ENCODE measurements at places on chromosomes 7 and 10.

- DNase-seq: no peak
These were observed 182.8 kb upstream of the BMPER start for GRCh38 chr7:33722383-33723101.

DNA sequence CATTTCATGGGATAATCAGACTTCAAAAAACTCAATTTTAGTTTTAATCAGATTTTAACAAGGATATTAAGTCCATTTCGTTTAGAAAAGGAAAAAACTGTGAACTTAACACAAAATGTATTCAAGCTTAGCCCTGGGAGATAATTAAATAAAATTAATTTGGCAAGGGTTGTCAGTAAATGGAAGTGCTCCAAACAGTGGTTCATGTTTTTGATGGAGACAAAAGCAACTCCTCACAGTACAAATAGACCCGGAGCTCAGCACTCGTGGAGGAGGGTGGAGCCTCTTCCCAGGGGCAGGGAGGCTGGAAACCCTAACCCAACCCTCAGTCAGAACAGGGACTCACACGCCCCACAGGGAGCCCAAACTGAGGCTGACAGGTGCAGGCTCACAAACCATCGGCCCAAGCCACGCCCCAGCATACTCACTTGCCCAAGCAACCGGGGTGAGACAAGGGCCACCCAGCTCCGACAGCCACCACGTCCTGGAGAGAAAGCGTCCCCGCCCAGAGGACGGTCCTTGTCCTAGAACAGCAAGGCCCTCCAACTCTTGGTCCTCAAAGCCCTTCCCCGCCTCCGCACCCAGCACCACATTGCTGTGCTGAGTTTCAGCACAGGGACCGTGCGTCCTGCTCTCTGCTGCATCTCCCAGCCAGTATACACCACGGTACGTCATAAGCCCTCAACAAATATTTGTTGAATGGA lies 39.8 kb downstream of the MAD1L1 start:
- peak; percentile 73 for DNase-seq

- no peak for DNase-seq
These were observed 127.6 kb downstream of the WDR11 start for GRCh38 chr10:120978589-120979252.

- peak; percentile 75 for DNase-seq
These were observed 6.8 kb upstream of the ASB15 start for GRCh38 chr7:123594813-123595241.

DNA sequence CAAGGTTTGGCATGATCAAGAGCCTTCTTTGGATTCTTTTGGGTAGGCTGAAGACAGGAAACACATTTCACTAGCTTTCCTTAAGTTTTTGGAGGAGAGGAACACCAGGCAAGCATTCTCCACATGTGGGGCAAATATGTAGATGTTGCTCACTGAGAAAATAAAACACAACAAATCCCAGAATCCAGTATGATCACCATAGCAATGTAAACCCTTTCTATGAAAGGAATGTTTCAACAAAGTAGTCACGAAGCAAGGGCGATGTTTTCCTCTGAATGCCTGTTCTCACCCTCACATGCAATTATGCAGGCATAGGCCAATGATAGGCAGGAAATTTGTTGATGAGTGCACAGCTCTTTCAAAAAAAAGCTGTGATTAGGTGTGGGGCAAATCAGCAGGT lies 20.5 kb upstream of the CEP41 start:
- DNase-seq: no peak

DNA sequence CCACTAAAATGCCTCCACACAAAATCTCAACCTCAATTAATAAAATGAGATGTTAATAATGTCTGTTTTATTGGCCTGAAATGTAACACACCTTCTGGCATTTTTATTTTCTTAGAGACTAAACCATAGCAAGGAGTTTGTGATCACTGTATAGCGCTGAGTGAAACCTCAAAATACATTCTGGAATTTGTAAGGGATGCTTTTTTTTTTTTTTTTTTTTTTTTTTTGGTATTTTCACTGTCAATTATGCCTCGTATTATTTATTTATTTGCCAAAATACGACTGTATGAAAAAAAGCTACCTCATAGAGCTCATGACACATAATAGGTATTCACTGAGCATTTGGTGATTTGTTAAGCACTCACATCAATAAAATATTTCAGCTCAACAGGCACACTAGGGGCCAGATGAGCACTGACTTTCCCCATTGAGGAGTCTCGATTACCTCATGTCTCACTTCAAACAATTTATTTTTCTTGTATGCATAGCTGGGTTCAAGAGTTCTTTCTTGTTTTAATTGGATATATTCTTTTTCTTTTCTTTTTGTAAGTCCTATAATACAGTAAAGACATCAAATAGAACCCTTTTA lies 36.5 kb downstream of the SEMA3C start:
- no peak for DNase-seq

DNA sequence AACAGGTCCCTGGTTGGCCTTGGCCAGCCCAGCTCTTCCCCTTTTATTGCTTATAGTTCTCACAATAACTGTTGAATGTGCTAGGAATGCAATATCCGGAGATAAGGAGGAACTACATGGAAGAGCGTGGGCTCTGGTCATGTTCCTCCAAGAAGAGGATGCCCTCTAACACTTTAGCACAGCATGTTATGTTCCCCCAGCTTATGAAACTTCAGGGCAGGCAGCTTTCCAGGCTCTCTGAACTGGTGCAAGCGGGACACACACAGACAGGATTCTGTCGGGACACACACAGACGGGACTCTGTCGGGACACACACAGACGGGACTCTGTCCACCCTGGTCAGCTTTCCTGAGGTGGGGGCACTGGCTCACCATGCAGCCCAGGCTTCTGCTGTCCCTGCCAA lies 141.6 kb downstream of the PKD1L1 start:
- DNase-seq: no peak

GRCh38 chr10:97074256-97075145 lies 111.3 kb downstream of the SLIT1 start:
- DNase-seq: no peak

GRCh38 chr7:130882396-130882795 lies 148.4 kb upstream of the KLF14 start:
- DNase-seq: no peak

DNA sequence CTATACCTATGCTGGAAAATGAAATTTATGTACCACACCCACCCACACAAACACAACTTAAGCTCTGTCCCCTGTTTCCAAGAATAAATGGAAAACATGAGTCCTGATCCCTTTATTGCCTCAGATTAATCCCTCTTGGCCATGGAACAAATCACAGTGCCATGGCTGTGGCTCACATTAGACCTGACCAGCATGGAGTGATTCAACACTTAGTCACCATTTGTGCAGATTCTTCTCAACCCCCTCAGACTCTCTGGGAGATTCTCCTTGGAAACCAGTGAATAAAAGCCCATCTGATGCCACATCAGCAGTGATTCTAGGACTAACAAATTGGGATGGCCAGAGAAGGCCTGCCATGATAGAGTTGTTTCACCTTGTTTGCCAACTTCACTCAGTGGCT lies 204.4 kb upstream of the TMEM72 start:
- no peak for DNase-seq

GRCh38 chr7:134422638-134423037 lies 36.3 kb downstream of the AKR1B1 start:
- no peak for DNase-seq

- no peak for DNase-seq
These were observed 11.5 kb downstream of the STEAP1 start for GRCh38 chr7:90165724-90166123.

DNA sequence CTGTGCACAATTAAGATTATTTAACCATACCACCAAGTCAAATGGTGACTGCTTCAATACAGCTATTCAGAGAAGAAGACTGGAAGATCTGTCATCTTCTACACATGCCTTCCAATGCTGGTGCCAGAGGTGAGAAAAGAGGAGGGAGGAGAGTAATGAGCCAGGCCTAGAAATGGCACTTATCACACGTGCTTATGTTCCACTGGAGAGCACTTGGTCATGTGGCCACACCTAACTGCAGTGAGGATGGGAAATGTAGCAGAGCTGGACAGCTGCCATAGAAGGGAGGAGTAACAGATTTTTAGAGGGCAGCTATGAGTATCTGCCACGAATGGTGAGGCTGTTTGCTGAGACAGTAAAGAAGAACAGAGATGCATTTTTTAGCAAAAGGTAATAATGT lies 77.1 kb downstream of the MPLKIP start:
- DNase-seq: peak; percentile 85

GRCh38 chr7:85714043-85714578 lies 527.3 kb upstream of the SEMA3D start:
- DNase-seq: no peak

DNA sequence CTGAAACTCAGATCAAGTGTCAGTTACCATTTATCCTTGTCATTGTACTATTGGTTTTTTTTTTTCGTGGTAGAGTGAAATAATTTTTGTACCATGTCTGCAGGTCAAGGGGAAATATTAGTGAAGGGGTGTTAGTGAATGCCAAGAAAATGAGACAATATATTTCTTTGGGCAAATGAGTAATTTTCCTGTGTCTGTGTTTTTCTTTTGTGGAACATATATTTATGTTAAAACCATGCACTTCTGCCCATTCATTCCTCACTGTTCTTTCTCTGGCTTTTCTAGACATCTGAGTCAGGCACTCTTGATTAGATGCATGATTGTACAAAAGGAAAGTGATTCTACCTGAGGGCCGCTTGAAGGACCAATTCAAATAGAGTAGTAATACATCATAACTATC lies 161.6 kb downstream of the BICC1 start:
- DNase-seq: no peak

- DNase-seq: no peak
These were observed 37.8 kb downstream of the PTPRN2 start for GRCh38 chr7:158549616-158550393.

DNA sequence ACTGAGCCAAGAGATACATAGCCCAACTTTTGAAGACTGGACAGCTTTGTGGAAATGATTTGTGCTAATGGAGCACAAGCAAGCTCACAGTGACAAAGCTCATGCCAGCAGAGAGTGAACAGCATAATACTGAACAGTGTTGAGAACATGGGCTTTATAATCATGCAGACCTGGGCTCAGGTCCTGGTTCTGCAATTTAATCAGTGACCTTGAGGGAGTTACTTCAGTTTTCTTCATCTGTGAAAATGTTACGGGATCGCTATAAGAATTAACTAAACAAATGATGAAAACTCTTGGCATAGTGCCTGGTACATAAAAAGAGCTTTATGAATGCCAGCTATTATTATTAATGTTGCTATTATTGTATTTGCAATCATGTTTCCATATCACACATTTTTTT lies 690.5 kb upstream of the LRRN3 start:
- DNase-seq: no peak

GRCh38 chr7:38870147-38870546 lies 38.8 kb downstream of the VPS41 start:
- no peak for DNase-seq

DNA sequence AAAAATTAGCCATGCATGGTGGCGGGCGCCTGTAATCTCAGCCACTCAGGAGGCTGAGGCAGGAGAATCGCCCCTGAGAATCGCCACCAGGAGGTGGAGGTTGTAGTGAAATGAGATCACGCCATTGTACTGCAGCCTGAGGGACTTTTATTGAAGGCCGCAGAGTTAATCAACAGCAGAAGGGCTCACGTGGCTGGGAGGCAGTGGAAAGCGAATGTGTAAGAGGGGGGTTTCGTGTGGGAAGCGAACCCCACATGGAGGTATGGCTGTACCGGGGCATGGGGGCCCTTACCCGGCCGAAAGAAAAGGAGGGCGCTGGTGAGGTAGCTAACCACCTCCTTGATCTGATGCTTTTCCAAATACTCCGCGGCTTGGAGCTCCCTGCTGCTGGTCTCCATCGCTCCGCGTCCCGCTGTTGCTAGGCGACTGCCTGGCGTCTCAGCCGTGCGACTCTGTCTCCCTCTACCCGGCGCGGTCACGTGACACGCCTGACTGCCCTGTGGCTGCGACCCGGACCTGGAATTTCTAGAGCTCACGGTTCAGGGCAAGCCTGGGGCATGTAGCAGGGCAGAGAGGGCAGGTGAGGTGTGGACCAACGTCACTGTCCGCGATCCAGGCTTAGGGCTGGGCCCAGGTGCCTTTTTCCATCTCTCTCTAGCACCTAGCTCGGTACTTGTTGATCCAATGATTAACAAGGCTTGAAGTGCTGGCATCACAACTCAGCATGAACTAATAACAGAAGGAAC lies at the start of gene EFCAB10:
Gene EFCAB10, minus strand, starts transcription at position 428 of the 746 bp plus-strand sequence. Its CDS starts 30 bp downstream, at position 398.
- DNase-seq: peak; percentile 48

Data from NCI-H187 treated with DMSO at 0.1 percent for 48 hours (cell line).